COR-L47 (cell line): ENCODE measurements at places on chromosomes 13 and 19.

GRCh38 chr19:31572102-31572975 lies 223.1 kb upstream of the TSHZ3 start:
- DNase-seq: no peak

DNA sequence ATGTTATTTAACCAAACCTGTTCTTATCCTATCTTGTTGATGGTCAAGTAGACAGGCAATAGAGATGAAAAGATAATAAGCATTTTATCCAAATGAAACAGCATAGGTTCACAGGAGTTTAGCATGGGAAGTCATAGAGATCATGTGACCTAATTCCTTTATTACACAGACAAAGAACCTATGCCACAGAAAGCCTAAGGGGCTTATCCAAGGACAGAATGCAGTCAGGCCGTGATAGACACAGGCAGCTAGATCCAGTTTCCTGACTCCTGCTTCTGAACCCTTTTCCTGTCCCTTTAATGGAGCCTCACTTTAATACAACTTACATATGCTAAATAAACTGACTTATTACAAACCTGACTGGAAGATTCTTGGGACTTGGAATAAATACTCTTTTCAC lies 532.1 kb downstream of the IRS2 start:
- no peak for DNase-seq

DNA sequence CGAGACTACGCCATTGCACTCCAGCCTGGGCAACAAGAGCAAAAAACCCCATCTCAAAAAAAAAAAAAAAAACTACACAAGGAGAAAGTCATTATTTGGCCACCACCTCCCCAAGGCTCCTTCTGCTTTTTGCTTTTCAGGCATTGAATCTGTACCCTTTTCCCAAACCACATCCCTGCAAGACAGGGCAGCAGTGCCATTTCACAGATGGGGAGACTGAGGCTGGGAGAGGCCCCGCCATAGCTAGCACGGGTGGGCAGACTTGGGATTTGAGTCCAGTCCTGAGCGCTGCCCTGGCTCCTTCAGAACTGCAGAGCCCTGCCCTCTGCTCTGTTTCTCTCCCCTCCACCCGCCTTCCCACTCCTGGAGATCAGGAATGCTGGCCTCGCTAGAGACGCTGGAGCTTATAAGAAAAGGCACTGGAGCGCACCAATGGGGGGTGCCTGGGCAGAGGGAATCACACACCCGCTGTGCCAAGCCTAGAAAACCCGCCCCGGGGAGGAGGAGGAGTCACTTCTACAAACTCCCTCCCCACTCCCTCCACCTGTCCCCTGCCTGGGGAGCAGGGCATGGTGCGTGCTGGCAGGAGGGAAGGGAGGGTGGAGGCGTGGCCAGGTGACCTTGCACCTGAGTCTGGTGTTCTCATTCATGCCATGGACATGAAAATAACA lies 17.6 kb downstream of the TJP3 start:
- peak; percentile 78 for DNase-seq

- DNase-seq: no peak
These were observed 89.2 kb downstream of the DHRS12 start for GRCh38 chr13:51714663-51715168.

- DNase-seq: no peak
These were observed 31.9 kb downstream of the SCGB2B2 start for GRCh38 chr19:34644991-34645461.

GRCh38 chr19:41904118-41904870 lies 21.3 kb downstream of the ARHGEF1 start:
- peak; percentile 94 for DNase-seq

GRCh38 chr19:18742838-18743783 lies 48.0 kb downstream of the COMP start:
- no peak for DNase-seq

DNA sequence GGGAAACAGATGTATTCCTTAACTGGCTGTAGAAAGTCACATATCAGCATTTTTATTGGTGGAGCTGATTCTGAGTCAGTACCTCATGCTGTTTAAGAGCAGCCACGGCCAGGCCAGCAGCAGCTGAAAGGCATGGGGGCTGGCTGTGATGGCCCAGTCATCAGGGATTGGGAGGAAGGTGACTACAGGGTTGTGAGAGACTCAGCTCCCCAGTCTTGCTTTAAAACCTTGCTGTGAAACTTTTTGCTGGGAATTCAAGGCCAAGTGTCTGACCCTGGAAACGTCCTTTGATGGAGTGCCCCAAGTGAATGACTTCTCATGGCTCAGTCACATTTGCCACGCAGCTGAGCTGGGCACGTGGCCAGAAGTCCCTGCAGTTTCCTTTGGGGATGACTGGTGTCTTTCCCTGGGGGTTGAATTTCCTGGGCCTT lies 39.1 kb upstream of the RNF113B start:
- peak; percentile 35 for DNase-seq

GRCh38 chr13:102769679-102770078 lies 3.9 kb downstream of the TEX30 start:
- DNase-seq: no peak

DNA sequence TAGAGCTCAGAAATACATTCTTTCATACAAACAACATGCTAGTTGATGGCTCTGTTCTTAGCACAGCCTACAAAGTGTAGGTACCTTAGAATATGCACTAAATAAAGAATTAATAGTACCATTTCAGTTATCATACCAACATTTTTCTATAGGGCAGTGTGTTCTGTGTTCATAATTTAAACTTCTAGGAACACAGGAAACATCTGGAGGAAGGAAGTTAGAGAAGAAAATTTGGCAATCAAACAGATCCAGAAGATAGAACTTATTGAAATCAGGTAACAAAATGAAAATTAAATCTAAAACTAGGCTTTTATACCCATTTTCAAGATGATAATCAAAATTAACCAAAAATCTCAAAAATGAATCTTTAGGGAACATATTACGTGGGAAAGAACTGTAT lies 527.5 kb downstream of the DCT start:
- DNase-seq: no peak

GRCh38 chr13:103903790-103904189 lies 837.6 kb upstream of the SLC10A2 start:
- DNase-seq: no peak

- no peak for DNase-seq
These were observed 169.2 kb upstream of the IRS2 start for GRCh38 chr13:109955598-109955997.

GRCh38 chr13:21686751-21687391 lies 16.0 kb downstream of the FGF9 start:
- DNase-seq: no peak

GRCh38 chr13:38766799-38767198 lies 79.9 kb downstream of the FREM2 start:
- DNase-seq: no peak

GRCh38 chr19:52187407-52187806 lies 2.4 kb upstream of the PPP2R1A start:
- no peak for DNase-seq

- peak; percentile 70 for DNase-seq
These were observed 189.1 kb downstream of the GGACT start for GRCh38 chr13:100399455-100399854.

DNA sequence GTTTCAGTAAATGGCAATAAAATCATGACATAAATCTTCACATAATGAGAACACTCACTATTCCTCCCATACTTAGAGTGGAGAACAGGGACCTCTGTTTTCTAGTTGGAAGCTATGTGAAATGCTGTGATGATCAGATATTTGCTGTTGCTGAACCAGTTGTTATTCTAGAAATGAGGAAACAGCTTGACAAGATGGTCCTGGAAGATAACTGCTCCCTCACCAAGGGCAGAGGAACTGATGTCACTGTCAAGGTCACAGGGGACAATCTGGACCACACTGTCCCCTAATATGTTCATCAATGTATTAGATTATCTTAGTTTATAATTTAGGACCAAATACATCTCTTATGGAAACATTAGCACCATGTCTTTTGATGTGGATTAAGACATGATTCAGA lies 1173.3 kb downstream of the PCDH17 start:
- no peak for DNase-seq

DNA sequence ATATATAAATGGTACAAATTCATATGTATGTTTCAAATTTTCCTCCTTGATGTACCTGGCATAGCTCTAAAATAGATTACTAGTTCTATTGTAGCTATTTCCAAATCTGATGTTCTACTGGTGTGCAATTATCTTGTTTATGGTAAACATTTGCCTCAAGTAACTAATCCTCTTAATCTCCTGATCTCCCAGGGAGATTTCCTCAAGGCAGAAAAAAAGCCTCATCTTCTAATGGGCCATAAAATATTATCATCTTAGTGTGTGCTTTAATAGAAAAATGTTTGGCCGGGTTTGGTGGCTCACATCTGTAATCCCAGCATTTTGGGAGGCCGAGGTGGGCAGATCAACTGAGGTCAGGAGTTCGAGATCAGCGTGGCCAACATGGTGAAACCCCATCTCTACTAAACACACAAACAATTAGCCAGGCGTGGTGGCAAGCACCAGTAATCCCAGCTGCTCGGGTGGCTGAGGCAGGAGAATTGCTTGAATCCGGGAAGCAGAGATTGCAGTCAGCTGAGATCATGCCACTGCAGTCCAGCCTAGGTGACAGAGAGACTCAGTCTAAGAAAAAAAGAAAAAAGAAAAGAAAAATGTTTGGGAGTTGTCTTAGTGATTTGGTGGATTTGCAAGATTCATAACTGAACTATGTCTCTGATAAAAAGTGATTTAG lies 498.9 kb upstream of the SLITRK5 start:
- no peak for DNase-seq

GRCh38 chr13:46551410-46552302 lies 1.3 kb upstream of the LRCH1 start:
- DNase-seq: peak; percentile 78

- no peak for DNase-seq
These were observed 12.8 kb upstream of the ZNF14 start for GRCh38 chr19:19745496-19746285.

DNA sequence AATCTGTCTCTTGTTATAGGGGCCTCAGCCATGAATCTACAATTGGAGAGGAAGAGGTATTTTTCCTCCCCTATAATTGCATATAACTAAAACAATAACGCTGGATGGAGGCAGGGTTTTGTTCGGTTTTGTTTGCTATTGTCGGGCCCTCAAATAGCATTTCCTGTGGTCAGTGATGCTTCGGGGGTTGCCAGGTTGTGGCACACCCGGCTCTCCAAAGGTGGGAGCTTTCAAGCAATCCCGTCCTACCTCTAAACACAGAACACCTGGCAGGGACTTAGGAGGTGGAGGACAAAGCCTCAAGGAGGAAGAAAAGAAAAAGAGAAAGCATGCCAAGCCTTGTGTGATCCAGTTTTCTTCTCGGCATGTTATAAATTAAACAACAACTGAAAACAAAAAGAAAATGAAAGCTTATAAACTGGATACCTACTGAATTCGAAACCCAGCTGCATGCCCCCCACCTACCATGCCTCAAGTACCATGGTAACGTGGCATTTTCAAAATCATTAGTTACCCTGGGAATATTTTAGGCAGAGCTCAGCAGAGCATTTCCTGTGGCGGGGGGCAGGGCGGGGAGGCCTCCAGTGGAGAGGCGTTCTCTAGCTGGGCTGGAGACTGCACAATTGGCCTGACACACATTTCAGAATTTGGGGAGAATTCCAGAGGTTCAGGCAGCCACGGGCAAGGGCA lies 213.8 kb downstream of the DCLK1 start:
- DNase-seq: peak; percentile 40

- DNase-seq: no peak
These were observed 5.7 kb downstream of the TBCB start for GRCh38 chr19:36120984-36121358.

DNA sequence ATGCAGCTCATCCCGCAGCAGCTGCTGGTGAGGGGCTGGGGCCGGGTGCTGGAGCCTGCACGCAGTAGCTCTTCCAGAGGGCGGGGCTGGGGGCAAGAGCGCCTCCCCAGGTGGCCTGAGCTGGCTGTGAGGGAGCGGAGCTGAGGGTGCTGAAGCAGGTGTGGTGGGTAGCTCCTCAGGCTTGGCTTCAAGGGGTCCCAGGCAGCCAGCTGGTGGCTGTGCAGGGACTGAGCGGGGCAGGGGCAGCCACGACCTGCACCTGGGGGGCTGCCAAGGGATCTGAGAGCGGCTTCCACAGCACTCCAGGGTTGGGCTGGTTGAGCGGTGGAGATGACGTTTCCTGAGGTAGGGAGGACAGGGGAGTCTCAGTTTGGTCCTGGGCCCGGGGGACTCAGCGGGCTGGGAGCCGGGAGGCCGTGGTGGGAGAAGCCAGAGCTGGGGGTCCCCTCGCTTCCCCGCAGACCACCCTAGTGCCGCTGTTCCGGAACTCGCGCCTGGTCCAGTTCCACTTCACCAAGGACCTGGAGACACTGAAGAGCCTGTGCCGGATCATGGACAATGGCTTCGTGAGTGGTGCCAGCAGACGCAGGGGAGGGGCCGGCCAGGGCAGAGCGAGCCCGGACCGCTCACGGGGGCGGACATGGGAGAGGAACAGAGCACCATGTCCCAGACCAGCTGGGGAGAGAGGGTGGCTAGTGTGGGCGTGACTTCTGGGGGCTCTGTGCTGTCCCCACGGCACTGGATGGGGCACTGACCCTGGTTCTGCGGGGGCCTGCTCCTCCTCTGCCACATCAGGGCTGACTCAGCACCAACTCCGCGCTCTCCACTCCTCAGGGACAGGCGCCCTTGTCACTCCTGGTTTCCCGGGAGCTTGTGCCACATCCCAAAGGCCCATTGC lies 7.4 kb downstream of the PTOV1 start:
- no peak for DNase-seq

DNA sequence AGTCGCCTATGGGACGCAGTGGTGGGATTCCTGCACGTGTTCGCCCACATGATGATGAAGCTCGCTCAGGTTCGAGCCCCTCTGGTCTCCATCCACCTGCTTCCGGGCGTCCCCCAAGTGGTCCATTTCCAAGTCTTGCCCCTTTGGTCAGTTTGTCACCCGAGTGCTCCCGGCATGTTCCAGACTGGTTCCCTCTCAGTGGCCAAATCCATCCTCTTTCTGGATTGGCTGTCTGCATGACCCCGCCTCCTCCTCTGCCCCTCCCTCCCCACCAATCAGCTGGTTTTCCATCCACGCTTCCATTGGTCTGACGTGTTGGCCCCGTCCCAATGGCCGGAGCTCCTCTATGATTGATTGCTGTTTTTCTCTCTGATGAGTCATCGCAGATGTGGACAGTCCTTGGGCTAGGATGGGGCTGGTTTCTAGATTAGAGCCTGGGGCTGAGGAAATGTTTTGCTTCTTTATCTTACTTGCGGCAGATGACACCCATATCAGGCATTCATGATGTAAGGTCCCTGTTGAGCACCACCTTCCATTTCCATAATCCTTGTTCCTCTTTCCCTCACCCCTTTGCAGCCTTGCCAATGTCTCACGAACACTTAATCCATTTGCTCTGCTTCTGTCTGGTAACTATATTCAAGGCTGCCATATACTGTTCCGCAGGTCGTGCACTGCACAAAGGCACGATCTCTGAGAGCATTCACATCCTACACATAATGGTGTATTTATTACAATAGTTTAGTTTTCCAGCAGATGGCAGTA lies 73.8 kb downstream of the MAP4K1 start:
- DNase-seq: no peak

DNA sequence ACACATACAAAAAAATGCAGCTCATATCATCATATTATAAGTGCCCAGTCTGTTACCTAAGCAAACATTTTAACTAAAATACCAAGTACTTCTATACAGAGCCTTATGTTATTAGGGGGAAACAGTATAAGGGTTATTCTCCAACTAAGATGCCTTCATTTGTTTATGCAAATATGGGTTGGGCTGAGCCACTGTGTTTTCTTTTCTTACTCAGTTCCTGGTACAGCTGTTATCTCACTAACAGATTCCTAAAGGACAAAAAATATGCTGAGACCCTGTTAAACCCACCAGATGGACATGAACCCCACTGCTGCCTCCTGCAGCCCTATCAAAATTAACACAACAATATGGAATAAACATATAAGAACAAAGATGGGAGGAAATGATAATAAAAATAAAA lies 34.5 kb upstream of the SMAD9 start:
- DNase-seq: no peak

GRCh38 chr13:96191367-96191766 lies 101.5 kb downstream of the HS6ST3 start:
- DNase-seq: no peak

- peak; percentile 88 for DNase-seq
These were observed 15.5 kb downstream of the GGACT start for GRCh38 chr13:100573121-100573520.
